ENCODE measurements at places on chromosomes 11 and 22. TPM values are rescaled to one million over a fixed set of nuclear protein-coding genes. Genes with fewer than 3 reads are reported as not detected.

The OR5F1 gene
- not detected for total RNA-seq

The MCAM gene
- total RNA-seq = 987 TPM

DNA sequence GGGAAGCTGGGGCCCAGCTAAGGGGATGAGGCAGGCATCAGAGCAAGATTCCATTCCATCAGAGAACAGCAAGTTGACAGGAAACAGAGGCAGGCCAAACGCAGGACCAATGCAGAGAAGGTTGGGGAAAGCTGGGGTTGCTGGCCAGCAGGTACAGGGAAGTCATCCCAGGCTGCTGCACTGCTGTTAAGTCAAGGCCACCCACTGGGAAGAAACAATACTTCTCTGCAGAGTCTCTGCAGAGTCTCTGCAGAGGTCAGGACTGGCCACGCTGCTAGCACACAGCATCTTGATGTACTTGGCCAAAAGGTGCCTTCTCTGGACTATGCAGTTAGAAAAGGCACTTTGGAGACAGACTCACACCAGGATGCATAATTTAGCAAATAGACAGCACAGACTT is 68.5 kb upstream of the CSNK2A3 start:
- H3K4me3 ChIP-seq = no peak overlapping the region
- peaks cover 52% of the 10 kb centered on the region for H3K4me1 ChIP-seq
- H3K27me3 ChIP-seq = no peaks in the 10 kb centered on the region
- no peak for DNase-seq

DNA sequence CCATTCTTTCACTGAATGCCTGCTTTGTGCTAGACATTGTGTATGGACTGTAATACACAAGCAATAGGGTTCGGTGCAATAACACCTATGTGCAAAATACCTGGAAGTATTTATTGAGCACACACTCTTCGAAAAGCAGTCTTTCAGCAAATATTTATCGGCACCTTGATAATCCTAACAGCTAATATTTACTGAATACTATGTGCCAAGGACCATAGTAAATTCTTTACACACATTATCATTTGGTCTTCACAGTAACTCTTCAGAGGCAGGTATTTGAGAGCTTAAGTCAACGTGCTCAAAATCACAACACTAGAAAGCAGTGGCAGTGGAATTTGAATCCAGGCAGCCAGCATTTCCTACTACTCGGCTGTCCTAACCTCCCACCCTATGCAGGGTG is 2.2 kb downstream of the B3GNT6 start:
- H3K27me3 ChIP-seq = peaks cover 51% of the 10 kb centered on the region
- H3K27ac ChIP-seq = no peak overlapping the region
- H3K4me1 ChIP-seq = peaks cover 7% of the 10 kb centered on the region
- no peak overlapping the region for H3K4me3 ChIP-seq
- no peaks in the 10 kb centered on the region for H3K36me3 ChIP-seq

DNA sequence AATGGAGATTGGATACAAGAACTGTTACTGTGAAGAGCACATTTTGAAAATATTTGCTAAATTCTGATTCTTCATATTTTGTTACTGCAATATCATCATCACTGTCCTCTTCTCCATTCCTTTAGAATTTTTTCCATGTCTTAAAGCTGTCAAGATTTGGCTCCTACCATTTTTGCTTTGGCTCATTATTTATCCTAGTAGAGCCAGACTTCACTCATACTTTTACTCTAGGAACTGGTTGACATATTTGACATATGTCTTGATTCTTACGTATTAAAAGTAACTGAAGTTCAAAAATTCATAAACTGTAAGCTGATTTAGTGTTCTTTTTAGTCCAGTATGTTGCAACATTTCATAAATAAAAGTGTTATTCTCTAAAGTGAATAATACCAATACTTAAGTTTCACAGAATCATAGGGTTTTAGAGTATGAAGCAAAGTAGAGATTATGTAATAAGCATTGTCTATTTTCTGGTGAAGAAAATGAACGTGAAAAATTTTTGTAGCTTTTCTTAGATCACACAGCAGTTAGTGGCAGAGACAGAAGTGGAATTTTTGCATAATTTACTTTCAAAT is 225.6 kb downstream of the TMEM135 start:
- H3K4me3 ChIP-seq = no peak overlapping the region
- no peaks in the 10 kb centered on the region for H3K27me3 ChIP-seq
- DNase-seq = no peak
- H3K27ac ChIP-seq = no peak overlapping the region

DNA sequence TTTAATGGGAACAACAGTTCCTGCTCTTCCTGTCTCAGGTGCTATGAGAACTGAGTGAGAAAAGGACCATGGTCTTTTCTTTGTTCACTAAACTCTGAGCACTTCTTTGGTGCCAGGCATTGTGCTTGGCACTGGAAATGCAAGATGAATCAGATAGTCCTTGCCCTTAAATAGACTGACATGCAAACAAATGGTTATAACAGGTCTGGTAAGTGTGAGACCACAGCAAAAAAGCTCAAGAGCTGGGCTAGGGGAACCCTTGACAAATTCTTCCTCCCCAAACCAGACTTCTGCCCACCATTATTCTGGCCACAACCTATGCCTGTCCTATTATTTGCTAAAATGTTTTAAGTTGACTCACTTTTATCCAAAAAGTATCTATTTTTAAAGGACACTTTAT is 5.1 kb downstream of the SLC43A3 start:
- no peaks in the 10 kb centered on the region for H3K27me3 ChIP-seq
- H3K4me1 ChIP-seq = peaks cover 50% of the 10 kb centered on the region
- H3K4me3 ChIP-seq = no peak overlapping the region
- peaks cover 57% of the 10 kb centered on the region for H3K36me3 ChIP-seq
- DNase-seq = no peak

The RFPL1 gene
- total RNA-seq = not detected

- H3K27ac ChIP-seq = peak overlapping the region; percentile 93
- H3K4me3 ChIP-seq = peak overlapping the region; percentile 63
- peaks cover 22% of the 10 kb centered on the region for H3K4me1 ChIP-seq
- no peak for DNase-seq
- no peaks in the 10 kb centered on the region for H3K36me3 ChIP-seq
Measured at GRCh38 chr11:122097419-122098001, 18.5 kb downstream of the BLID start.

- H3K27ac ChIP-seq = no peak overlapping the region
- DNase-seq = no peak
- H3K4me1 ChIP-seq = no peaks in the 10 kb centered on the region
Measured at GRCh38 chr11:59040607-59041006, 45.5 kb upstream of the GLYATL1B start.

All from esophagus muscularis mucosa (tissue), 4 donors.